Thyroid gland (tissue), 4 donors: ENCODE measurements at places on chromosomes 4 and X. TPM values are rescaled to one million over a fixed set of nuclear protein-coding genes. Genes with fewer than 3 reads are reported as not detected.

The CASP6 gene
- total RNA-seq, result 16.2 TPM

The NXF2 gene
- total RNA-seq, result not detected

The NAT8L gene
- total RNA-seq, result 1.7 TPM

The CXCL8 gene
- total RNA-seq, result 2.8 TPM

The ENPEP gene
- total RNA-seq, result 6.6 TPM

The RHOXF2B gene
- total RNA-seq, result not detected

The ARHGEF6 gene
- 7.8 TPM for total RNA-seq

DNA sequence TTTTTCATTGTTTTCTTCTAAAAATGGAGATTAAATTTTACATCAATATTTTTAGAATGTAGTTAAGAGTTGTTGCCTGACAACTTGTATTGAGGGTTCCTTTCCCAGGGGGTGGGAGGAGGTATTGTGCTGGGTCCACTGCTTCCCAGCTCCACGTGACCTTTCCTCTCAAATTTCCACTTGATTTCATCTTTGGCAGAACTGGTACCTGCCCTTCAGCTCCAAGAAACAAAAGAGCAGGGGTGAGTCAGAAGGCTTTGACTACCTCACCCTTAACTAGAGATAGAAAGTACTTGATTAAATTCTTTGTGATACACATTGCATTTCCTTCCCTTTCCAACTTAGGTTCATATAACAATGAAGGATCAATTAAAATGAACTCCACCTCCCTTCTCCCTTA lies 19.7 kb downstream of the TRIM2 start:
- H3K27ac ChIP-seq, result peak overlapping the region; percentile 94
- no peaks in the 10 kb centered on the region for H3K36me3 ChIP-seq
- peak; percentile 71 for DNase-seq
- no peaks in the 10 kb centered on the region for H3K27me3 ChIP-seq
- H3K4me1 ChIP-seq, result peaks cover 49% of the 10 kb centered on the region

DNA sequence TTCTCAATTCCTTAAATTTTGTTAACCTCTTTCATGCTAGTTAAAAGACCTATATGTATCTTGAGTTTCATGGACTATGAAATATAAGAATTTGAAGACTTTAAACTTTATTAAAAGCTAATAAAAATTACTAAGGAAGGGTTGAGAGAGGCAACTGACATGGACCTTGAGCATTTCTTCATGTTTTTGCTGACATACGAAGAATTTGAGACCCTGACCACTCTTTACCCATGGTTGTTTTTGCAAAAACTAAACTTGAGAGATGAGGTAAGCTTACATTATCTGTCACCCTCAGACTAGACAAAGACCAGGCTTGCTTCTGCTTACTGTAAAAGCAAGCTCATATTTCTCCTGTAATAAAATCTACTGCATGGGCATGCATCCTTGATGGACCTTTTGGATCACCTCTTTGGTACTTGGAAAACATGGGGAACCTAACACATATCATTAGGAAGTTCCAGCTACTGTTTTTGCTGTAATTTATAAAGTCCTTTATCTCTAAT lies 338.2 kb upstream of the PABPC4L start:
- H3K4me3 ChIP-seq, result no peak overlapping the region
- peaks cover 2% of the 10 kb centered on the region for H3K4me1 ChIP-seq
- no peaks in the 10 kb centered on the region for H3K27me3 ChIP-seq
- DNase-seq, result no peak
- no peaks in the 10 kb centered on the region for H3K36me3 ChIP-seq

GRCh38 chr4:108649863-108650211 lies 562 bp upstream of the OSTC start:
- H3K4me3 ChIP-seq, result no peak overlapping the region
- peaks cover 15% of the 10 kb centered on the region for H3K4me1 ChIP-seq
- no peak for DNase-seq
- H3K27me3 ChIP-seq, result no peaks in the 10 kb centered on the region
- no peaks in the 10 kb centered on the region for H3K36me3 ChIP-seq

- no peaks in the 10 kb centered on the region for H3K4me1 ChIP-seq
- no peaks in the 10 kb centered on the region for H3K27me3 ChIP-seq
- no peak overlapping the region for H3K4me3 ChIP-seq
Observed at GRCh38 chr4:40301603-40302002, 33.5 kb upstream of the CHRNA9 start.

DNA sequence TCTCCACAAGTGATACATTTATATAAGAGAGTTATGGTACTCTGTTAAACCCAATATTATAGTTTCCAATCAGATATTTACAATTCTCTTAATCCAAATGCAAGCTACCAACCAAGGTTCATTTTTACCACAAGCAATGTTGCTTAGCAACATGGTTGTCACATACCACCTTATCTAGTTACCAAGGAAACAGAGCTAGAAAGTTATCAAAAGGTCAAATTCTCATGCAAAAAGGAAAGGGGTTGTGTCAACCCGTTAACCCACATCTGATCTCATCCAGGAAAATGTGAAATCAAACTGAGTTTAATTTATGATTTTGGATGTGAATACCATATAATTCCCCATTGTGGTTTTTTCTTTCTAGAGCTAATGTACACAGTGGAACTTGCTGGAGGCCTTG lies 274.1 kb upstream of the MAGEB2 start:
- H3K27me3 ChIP-seq, result no peaks in the 10 kb centered on the region
- H3K4me1 ChIP-seq, result no peaks in the 10 kb centered on the region
- no peaks in the 10 kb centered on the region for H3K36me3 ChIP-seq
- no peak overlapping the region for H3K27ac ChIP-seq

DNA sequence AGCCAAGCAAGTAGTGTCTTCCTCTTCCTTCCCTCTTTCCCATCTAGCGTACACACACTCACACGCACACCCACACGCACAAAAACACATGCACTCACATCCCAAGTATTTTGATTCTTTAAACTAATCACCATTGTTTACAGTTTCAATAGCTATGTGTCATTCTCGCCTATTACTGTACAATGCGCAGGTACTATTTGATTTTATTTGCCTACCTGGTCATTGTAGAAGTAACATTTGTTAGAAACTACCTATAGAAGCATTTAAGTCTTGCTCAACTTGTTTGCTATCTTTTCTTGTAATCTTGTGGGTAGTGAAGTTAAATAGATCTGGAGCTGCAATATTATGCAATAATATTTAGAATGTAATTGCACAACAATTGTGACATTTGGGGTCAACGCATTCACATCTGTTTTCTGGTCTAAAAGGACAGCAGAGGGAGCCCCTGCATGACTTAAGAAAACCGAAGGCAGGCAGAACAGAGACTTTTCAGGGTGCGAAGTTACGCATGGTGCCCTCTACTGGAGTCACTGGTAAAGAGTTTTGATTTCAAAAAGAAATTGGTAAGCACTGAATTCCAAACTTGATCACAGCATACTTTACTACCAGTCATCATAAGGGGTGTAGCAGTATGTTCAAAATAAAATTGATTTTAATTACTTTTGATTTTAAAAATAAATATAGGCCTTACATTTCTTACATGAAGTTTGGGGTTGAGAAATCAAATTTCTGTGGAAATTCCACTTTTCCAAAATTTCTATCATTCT lies 503.3 kb upstream of the FAM241A start:
- DNase-seq, result peak; percentile 62
- no peaks in the 10 kb centered on the region for H3K4me1 ChIP-seq
- no peaks in the 10 kb centered on the region for H3K36me3 ChIP-seq
- no peaks in the 10 kb centered on the region for H3K27me3 ChIP-seq
- H3K4me3 ChIP-seq, result no peak overlapping the region
- H3K27ac ChIP-seq, result no peak overlapping the region

DNA sequence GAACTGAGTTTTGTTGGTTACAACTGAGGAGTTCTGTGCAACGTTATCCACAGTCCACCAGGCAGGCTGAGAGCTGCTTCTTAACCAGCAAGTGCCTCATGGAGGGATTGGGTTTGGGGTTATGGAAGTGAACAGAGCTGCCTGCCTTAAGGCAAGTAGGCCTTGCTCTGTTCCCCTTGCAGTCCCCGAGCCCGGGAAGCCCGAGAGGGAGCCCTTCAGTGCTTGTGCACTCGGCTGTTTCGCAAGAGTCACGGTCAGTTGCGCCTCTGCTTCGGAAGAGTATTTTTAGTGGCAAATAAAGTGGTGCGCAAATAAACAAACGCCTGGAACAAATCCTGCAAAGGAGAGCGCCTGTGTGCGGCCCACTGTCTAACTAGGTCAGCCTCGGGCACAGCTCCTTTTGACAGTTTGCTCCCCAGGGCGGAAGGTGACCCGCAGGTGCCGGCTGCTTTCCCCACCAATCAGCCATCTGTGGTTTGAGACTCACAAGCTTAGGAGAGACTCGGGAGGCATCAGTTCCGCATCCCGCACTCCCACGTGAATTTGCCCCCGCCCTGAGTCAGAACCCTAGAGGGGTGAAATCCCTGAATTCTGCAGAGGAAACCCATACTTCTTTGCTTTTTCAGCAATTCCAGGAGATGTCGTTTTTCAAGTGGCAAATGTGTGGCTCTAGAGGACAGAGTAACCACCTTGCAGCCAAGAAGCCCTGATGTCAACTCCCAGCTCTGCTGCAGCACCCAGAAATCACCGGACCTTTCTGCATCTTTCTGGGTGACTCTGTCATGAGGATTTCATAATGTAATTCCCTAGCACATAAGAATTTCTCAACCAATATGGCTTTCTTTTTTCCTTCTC lies 56.8 kb downstream of the LGI2 start:
- peak overlapping the region; percentile 71 for H3K27ac ChIP-seq
- no peaks in the 10 kb centered on the region for H3K27me3 ChIP-seq
- H3K4me1 ChIP-seq, result peaks cover 47% of the 10 kb centered on the region

DNA sequence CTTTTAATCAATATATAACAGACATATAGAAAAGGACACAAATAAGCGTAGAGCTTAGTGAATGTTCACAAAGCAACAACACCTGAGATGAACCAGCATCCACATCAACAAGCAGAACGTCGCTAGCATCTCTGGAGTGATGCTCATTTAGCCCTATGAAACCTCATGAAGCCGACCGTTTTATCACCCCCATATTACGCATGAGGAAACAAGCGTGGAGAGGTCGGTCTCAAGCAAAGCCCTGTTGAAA lies 524 bp upstream of the RPS3A start:
- H3K27me3 ChIP-seq, result no peaks in the 10 kb centered on the region
- H3K36me3 ChIP-seq, result peaks cover 23% of the 10 kb centered on the region
- H3K27ac ChIP-seq, result peak overlapping the region; percentile 61
- H3K4me3 ChIP-seq, result peak overlapping the region; percentile 2
- peaks cover 26% of the 10 kb centered on the region for H3K4me1 ChIP-seq
- DNase-seq, result no peak

DNA sequence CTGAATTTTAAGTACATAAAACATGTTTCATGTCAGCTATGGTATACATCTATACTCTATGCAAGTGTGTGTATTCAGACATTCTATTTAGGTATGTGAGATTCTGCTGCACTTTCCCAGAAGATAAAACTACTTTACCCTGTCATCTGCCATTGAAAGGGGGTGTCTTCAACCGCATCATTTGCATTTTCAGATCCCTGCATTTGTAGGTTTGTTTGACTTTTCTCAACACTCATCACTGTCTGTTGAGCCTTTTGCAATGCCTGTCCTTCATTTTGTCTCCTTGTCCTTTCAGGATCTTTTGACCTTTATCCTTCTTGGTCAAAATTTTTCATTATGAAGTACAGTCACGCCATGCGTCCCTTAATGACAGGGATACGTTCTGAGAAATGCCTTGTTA lies 103.5 kb downstream of the TMA16 start:
- H3K36me3 ChIP-seq, result no peaks in the 10 kb centered on the region
- no peak overlapping the region for H3K4me3 ChIP-seq
- H3K27me3 ChIP-seq, result no peaks in the 10 kb centered on the region
- no peaks in the 10 kb centered on the region for H3K4me1 ChIP-seq
- no peak for DNase-seq

DNA sequence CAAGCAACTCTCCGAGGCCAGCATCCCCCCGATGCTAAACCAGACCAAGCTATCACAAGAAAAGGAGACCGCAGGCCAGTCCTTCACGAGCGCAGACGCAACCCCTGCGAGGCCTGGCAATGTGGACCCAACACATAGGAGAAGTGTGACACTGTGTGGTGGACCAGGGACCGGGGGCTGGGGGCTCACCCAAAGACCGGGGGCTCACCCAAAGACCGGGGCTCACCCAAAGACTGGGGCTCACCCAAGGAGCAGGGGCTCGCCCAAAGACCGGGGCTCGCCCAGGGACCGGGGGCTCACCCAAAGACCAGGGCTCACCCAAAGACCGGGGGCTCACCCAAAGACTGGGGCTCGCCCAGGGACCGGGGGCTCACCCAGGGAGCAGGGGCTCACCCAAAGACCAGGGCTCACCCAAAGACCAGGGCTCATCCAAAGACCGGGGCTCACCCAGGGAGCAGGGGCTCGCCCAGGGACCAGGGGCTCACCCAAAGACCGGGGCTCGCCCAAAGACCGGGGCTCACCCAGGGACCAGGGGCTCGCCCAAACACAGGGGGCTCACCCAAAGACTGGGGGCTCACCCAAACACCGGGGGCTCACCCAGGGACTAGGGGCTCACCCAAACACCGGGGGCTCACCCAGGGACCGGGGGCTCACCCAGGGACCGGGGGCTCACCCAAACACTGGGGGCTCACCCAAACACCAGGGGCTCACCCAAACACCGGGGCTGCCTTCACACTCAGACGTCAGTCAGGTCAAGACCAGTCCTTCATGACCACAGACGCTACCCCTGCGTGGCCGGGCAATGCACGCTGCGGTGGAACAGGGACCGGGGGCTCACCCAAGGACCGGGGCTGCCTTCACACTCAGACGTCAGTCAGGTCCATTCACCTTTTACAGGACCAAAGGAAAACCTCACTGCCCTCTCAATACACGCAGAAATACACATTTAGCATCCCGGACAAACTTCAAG lies 32.9 kb downstream of the PPP2R3B start:
- no peak overlapping the region for H3K27ac ChIP-seq
- no peak overlapping the region for H3K4me3 ChIP-seq
- DNase-seq, result no peak
- no peaks in the 10 kb centered on the region for H3K4me1 ChIP-seq
- H3K36me3 ChIP-seq, result no peaks in the 10 kb centered on the region

- H3K27ac ChIP-seq, result no peak overlapping the region
- no peak for DNase-seq
- no peaks in the 10 kb centered on the region for H3K4me1 ChIP-seq
- H3K27me3 ChIP-seq, result no peaks in the 10 kb centered on the region
- H3K4me3 ChIP-seq, result no peak overlapping the region
Observed at GRCh38 chrX:96611619-96612362, 72.9 kb upstream of the DIAPH2 start.

- no peaks in the 10 kb centered on the region for H3K36me3 ChIP-seq
- no peak for DNase-seq
Observed at GRCh38 chrX:147853701-147854100, 58.0 kb upstream of the FMR1 start.

DNA sequence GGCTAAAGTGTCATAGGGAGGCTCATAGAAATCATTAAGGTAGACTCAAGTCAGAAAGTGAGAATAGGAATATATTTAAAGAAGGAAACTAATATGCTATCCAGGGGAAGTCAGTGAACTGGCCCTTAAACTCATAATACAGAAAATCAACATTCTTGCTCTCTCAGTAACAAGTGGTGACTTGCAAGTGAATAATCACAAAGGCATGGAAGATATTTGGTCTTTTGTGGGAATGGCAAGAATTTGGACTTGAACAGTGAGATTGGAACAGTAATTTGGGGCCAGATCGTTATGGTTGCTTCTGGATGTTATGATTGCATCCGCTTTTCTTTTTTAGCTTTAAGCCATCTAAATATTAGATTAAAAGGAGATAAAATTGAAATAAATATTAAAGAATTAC lies 103.8 kb downstream of the TBC1D19 start:
- no peaks in the 10 kb centered on the region for H3K4me1 ChIP-seq
- no peak overlapping the region for H3K4me3 ChIP-seq
- H3K27ac ChIP-seq, result no peak overlapping the region
- DNase-seq, result no peak
- H3K27me3 ChIP-seq, result no peaks in the 10 kb centered on the region
- H3K36me3 ChIP-seq, result no peaks in the 10 kb centered on the region

GRCh38 chr4:145690610-145691009 lies 10.7 kb downstream of the C4orf51 start:
- H3K27ac ChIP-seq, result no peak overlapping the region
- DNase-seq, result no peak
- no peak overlapping the region for H3K4me3 ChIP-seq
- H3K27me3 ChIP-seq, result no peaks in the 10 kb centered on the region
